Amniotic epithelial cell (primary cell): ENCODE measurements at places on chromosomes 1 and 21.

GRCh38 chr1:11498956-11499594, 20.1 kb downstream of the DISP3 start:
- DNase-seq = no peak

GRCh38 chr1:27122652-27123051, 32.3 kb downstream of the SLC9A1 start:
- peak; percentile 43 for DNase-seq

GRCh38 chr21:44047996-44048560, 36.0 kb downstream of the TRAPPC10 start:
- no peak for DNase-seq

- no peak for DNase-seq
Observed at GRCh38 chr21:34706337-34706736, 37.5 kb downstream of the CLIC6 start.

DNA sequence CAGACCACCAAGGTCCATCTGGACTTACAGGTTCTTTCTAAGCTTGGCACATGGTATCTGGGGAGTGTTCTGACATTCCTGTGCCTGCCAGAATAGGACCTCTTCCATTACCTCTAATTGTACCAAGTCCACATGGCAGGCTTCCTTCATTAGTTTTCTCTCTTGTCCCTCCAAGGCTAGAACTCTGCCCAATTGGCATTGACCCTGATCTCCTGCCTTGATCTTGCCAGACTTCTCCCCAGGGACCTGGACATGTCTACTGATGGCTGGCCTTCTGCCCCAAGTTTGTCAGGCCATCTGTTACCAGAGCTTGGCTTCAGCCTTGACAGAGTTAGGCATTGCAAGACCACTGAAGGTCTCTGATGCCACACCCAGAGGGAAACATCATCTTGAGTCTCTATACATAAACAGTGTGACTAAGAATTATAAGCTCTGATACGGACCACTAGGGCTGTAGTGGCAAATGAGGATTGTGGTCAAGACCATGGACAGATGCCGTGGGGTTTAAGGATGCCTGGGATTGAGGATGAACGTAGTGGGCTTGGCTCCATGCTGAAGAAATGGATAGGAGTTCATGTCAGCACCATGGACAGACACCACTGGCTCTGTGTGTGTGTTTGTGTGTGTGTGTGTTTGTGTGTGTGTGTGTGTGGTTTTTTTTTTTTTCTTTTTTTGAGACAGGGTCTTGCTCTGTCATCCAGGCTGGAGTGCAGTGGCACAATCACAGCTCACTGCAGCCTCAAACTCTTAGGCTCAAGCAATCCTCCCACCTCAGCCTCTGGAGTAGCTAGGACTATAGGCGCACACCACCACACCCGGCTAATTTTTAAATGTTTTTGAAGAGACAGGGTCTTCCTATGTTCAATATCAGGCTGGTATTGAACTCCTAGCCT, 19.5 kb upstream of the PSMB2 start:
- peak; percentile 81 for DNase-seq

DNA sequence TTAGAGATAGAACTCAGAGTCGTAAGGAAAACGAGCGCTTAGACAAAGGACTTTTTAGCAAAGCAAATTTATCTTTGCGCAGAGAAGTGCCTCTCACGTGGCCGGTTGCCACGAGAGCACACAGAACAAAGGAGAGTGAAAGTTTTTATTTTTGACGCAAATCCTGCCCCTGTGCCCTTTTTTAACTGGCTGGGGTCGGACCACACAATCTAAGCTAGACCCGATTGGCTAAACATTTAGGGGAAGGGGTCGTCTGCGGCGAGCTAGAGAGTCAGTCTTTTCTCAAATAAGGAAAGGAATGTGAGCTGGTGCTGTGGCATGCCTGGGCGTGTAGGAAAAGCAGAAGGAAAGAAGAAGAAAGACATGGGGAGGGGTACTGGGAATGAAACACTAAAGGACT, 2.4 kb downstream of the KRTAP10-2 start:
- no peak for DNase-seq

- no peak for DNase-seq
Observed at GRCh38 chr1:191882870-191883269, 275.4 kb upstream of the RGS18 start.

- DNase-seq = no peak
Observed at GRCh38 chr1:81606656-81607055, 194.1 kb upstream of the ADGRL2 start.

DNA sequence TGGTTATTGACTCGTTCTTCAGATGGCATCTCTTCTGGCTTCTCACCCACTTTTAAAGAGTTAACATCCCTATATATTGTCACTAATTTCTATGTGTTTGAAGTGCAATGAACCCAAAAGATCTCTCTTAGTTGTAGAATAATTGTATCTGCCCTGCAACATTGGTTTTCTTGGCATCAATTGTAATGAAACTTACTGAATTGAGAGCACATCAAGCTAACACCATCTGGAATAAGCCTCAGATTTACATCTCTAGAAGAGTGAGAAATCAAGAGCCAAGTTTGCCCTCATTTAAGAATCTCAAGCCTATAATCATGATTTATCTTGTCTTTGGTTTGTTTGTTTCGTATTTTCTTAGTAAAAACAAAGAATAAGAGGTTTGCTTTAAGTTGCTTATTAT, 372.6 kb upstream of the LRRC7 start:
- DNase-seq = no peak

DNA sequence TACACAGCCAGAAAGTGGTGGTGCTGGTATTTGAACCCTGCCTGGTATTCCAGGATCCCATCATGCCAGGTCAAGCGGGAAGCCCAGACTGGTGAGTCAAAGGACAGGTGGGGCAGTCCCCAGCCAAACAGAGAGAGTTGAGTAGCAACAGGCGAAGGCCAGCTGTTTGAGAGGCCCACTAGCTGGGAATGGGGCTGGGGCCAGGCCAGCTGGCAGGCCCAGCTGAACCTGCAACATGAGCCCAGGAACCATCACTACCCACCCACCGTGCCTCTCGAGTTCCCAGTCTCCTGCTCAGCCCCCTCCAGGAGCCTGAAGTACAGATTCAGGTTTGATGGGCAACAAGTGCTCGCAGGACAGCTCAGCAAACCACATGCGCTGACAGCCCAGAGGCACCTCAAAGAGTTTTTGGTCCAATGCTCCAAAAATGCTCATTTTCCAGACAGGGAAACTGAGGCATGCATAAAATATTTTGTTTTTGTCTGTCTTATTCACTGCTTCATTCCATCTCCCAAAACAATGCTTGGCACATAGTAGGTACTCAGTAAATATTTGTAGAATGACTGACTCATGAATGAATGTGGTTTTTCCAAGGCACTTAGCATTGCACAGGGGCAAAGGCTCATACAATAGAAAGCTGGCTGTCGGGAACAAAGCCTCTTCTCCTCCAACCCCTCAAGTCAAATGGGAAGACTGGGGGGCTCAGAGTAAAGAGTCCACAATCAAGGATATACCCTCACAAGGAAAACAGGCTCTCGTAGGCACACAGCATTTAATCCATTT, 42.5 kb upstream of the CLIC4 start:
- peak; percentile 40 for DNase-seq

DNA sequence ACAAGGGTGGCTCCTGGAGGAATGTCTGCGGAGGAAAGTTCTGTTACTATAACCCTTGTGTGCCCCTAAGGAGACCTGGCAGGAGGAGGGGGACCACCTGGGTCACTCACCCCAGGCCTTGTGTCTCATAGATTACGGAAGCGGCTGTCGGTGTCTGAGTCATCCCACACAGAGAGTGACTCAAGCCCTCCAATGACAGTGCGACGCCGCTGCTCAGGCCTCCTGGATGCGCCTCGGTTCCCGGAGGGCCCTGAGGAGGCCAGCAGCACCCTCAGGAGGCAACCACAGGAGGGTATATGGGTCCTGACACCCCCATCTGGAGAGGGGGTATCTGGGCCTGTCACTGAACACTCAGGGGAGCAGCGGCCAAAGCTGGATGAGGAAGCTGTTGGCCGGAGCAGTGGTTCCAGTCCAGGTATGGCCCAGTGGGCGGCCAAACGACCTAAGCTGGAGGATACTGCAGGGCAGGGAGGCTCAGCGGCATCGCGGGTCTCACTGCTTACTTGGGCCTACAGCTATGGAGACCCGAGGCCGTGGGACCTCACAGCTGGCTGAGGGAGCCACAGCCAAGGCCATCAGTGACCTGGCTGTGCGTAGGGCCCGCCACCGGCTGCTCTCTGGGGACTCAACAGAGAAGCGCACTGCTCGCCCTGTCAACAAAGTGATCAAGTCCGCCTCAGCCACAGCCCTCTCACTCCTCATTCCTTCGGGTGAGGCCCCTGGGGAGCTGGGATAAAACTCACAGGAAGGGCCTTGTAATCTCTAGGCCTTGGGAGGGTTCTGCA, 101.4 kb downstream of the PIK3R3 start:
- DNase-seq = no peak

DNA sequence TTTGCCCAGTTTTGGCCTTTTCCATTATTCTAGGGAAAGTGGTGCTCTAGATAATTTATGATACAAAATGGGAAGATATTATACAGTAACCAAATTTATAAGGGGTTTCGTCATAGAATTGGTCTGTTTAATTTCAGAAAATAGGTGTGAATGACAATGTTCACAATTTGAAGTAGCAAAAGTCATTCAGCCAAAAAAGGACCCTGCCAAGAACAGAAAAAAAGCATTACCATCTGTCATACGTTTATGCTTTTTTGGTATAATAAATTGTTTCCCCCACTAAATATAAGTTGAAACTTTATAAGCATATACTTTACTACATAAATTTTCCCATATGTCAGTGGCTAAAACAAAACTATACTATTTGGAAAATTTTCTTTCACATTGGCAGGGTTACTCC, 4.5 kb upstream of the SPAG17 start:
- no peak for DNase-seq

GRCh38 chr1:5896706-5897660, 95.2 kb downstream of the NPHP4 start:
- DNase-seq = no peak

DNA sequence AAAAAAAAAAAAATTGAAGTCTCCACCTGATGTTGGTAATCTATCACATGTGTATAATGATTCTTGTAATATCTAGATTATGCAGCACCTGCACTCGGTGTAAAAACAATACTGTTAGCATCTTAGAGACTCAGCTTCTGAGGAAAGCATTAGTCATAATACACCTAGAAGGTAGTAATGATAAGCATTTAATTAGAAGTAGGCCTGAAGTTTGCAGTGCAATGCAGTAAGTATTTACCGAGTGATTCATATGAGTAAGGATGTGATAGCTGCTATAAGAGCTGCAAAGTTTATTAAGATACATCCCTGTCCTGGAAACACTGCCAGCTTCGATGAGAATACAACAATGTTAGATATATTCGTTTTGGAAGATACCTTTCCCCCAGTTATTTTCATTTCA, 196.4 kb downstream of the GREM2 start:
- DNase-seq = peak; percentile 2

- DNase-seq = no peak
Observed at GRCh38 chr1:54701996-54702395, 13.7 kb upstream of the TTC4 start.

DNA sequence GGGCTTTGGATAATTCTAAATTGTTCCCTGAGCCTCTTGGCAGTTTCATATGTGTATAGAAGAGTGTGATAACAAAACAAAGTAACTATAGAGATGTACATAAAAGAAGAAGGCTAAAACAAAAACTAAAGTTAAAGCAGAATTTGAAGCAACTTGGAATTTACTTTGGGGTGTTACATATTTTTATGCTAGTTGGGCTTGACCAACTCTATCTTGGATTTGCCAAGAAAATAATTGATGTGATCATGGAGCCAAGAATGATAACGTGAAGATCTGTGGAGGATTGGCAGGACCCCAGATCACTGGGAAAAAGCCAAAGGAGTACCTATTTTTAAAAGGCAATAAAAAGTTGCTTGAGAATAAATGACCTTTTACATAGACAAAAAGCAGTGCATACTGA, 206.9 kb downstream of the LMO4 start:
- DNase-seq = no peak

DNA sequence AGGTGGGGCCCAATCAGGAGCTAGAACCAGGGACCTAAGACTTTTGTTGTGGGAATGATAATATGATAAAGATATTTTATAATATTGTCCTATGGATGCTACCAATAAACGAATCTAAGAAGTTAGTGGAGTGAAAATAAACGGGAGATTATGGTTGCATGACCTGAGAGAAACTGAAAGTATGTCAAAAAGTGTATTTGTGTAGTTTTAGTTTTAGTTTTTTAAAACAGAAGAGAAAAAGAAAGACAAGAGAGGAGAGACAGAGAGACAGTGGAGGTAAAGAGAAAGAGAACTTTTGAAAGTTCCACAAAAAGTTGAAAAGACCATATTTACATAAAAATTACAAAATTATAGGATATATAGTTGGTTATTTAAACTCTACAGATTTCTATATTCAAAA, 64.1 kb upstream of the TMPRSS15 start:
- no peak for DNase-seq

- DNase-seq = peak; percentile 66
Observed at GRCh38 chr1:160637821-160638539, 8.9 kb downstream of the SLAMF1 start.

- no peak for DNase-seq
Observed at GRCh38 chr1:212207822-212208520, 77.2 kb upstream of the PPP2R5A start.

GRCh38 chr1:216670118-216670883, 52.9 kb downstream of the ESRRG start:
- peak; percentile 1 for DNase-seq

DNA sequence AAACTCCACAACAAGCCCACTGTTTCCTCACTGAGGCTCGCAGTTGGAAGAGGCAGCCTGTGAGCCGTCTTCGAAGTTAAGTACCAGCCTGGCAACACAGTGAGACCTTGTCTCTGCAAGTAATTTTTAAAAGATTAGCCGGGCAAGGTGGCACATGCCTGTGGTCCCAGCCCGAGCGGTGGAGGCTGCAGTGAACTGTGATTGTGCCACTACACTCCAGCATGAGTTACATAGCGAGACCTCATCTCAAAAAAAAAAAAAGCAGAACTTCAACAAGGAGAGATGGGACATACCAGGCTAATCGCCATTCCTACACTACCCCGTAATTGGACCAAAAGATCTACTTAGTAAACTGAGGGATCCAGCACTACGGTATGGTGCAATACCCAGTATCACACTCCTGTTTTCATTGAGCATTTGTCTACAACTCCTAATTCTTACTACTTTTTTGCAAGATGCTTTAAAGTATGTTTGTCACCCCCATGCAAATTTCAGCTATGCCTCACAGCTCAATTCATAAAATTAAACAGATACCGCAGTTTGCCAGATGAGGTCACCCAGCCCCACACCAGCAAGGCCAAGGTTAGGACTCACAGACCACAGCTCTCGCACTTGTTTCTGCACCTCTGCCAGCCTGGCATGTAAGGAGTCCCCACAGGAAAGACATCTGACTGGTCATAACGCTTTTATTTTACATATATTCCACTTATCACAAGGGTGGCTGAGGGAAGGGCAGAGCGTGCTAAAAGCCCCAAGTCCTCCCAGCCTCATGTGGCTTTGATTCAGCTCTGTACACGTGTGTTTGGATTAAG, 21.0 kb downstream of the SDE2 start:
- DNase-seq = peak; percentile 19

DNA sequence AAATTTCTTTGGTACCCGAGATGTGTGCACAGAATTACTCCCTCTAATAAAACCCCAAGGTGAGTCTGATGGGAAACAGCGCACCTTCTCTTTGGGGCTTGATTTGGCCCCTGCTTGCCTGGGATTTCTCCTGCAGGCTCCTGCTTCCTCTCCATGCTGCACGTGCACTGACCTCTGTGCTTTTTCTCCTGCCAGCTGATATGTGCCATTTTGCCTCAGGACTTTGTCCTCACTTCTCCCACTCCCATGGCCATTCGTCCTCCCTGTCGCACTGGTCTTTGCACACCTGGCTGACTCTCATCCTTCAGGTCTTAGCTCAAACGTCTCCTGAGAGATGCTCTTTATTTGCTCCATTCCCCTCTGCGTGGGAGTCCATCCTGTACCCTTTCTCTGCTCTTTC, 1.2 kb downstream of the CBR1 start:
- no peak for DNase-seq

GRCh38 chr1:54767526-54767925, 3.2 kb upstream of the PARS2 start:
- DNase-seq = no peak
